ENCODE measurements at places on chromosomes 12 and 14.
A peak's percentile ranks its signal among the peaks of the same experiment; 100 is the strongest.

DNA sequence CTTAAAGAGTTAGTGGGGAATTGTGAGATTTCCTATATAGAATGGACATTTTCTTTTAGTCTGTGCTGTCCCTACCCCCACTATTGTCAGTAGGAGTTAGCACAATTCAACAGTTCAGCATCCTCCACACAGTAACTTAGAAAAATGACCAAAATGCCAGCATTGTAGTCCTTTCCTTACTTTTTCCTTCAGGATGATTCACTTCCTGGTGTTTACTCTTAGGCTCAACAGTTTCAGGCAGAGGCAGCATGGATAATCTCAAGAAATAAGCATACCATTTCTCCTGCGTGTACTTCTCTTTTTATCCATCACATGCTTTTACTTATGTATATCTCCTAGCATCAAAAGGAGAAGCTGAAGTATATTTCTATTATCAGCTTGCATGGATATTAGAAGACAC lies 683.4 kb downstream of the SLC16A7 start:
- DNase-seq = no peak

DNA sequence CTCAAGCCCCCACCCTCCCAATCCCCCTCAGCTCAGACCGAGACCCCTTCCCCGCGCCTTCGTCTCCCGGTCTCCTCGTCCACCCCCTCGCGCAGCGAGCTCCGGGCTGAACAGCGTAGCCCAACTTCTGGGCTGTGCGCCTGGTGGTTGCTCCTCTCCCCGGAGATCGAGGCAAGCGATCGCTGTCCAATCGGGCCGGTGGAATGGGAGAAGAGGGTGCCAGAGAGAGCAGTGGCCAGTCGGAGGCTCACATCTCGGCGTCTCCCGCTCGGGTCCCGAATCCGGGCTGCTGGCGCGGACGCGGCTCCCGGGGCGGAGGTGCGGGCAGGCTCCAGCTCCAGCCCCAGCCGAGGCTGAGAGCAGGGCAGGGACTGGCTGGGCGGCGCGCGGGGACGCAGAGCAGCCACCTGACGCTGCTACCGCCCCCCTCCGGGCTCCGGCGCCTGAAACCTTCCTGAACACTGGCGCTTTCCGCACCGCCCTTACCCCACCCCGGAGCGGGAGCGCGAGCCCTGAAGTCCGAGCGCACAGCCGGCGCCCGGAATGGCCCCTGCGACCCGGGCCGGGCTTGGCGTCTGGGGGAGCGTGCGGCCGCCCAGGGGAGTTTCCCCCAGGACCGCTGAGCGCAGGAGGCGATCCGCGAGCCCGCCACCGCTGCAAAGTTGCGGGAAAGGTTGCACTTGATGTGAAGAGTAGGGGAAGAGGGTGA lies 508 bp upstream of the KCNH5 start:
- no peak for DNase-seq

DNA sequence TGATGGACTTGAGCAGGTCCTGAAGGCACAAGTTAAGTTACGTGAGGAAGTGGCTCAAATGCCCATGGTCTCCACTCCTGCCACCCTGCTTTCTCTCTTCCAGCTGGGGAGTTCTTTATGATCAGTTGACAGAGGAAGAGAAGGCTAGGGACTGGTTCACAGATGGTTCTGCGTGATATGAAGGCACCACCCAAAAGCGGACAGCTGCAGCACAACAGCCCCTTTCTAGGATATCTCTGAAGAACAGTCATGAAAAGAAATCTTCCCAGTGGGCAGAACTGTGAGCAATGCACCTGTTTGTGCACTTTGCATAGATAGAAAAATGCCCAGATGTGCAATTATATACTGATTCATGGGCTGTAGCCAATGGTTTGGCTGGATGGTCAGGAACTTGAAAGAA lies 162.4 kb upstream of the FSCB start:
- DNase-seq = no peak

GRCh38 chr12:106769546-106769945 lies 4.9 kb upstream of the RIC8B start:
- DNase-seq = no peak

DNA sequence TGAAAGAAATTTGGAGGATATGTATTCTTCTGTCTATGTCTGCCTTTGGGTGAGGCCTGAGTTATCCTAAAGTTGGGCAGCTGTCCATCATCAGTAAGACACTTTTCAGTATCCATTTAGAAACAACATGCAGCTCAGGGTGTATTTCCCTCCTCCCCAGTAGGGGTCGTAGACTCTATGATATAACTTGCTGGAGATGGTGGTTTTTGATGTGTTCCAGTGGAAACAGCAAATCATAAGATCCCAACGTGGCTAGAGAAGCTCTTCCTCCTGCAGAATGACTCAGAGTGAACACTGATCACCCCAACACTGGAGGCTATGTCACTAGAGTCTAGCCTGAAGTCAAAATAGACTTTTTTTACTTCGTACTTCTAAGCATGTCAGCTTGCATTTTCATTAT lies 331.6 kb upstream of the STXBP6 start:
- DNase-seq = no peak

- DNase-seq = no peak
Measured at GRCh38 chr12:88153959-88154358, 11.9 kb downstream of the TMTC3 start.

- DNase-seq = no peak
Measured at GRCh38 chr14:36505892-36506731, 13.9 kb downstream of the NKX2-1 start.

- DNase-seq = no peak
Measured at GRCh38 chr14:71119832-71120231, 212.6 kb downstream of the PCNX1 start.

DNA sequence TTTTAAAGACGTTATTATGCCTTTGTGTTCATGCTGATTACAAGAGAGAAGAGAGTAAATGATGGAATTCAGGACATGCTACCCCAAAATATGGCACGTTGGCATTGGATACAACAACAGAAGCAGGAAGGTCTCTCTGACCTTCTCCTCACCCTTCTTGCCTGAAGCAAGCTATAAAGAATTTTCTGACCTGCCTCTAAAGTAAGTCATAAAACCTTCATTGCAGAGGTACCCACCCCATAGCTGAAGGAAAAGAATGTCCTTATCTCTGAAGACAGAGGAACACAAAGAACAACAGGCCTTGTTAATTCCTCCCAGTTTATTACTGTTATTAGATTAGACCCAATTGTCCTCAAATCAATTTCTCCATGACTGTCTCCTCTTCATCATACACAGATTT lies 176.2 kb downstream of the FBXL14 start:
- DNase-seq = no peak

DNA sequence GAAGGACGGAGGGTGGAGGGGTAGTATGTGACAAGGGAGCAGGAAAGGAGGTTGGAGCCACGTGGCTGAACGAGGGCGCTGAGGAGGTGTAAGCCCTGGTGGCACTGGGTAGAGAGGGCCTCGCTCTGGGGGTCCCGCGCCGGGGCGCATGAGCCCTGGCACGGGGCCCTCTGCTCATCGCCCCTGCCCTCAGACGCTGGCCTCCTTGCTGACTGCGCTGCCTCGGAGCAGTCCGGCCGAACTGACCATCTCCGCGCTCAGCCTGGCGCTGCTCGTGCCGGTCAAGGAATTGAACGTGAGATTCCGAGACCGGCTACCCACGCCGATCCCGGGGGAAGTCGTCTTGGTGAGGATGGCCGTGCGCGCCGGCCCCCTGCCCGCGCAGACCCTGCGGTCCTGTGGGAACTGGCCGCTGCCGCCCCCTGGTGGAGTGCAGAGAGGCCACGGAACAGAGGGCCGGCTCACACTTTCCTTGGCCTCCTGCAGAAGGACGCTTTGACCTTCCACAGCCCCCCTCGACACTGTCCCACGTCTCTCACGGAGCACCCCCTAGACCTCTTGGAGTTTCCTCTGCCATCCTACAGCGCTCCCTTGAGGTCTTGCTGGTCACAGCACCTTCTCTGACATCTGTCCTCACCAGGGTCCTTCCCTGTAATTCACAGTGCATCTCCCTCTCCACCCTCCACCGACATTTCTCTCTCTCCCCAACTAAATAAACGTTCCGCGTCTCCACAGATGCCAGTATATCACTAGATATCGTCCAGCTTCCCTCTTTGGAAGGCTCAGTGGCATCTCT lies 10.5 kb downstream of the ARHGEF25 start:
- peak; percentile 56 for DNase-seq

DNA sequence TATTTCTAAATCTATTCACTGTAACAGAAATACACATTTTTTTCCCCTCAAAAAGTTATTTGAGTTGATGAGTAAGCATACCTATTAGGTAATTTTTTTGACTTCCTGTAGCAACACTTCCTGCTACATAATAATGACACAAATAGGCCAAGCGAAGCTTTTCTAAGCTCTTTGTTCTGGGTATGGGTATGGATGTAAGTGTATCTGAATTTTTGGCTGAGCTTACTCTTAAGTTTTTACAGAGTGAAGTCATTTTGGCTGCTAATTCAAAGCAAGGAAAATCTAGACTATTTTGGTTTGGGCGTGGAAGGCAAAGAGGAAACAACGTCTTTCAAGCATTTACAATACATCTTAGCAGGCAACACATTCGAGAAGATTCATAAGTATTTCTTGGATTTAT lies 1206.0 kb upstream of the FLRT2 start:
- no peak for DNase-seq

DNA sequence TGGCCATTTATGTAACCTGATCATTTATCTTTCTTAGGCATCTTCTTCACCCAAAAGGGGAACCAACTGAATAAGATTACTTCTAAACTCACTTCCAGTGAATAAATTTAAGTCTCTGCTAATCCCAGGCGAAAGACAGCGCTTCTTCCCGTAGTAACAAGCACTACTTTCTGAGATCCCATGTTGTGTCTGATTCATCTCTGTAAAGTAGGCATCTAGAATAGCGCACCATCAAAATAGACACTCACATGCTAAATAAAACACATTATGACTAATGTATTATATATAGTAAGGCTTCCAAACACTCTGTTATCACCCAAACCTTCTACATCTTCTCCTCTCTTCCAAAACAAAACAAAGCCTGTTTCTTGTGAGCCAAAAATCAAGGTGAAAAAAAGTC lies 15.1 kb downstream of the GTF2A1 start:
- DNase-seq = no peak

Measured in activated gamma-delta T cell treated with Interleukin-2 at 50 U/mL for 16 hours (primary cell).